ENCODE measurements at places on chromosomes 12 and 14.
A peak's percentile ranks its signal among the peaks of the same experiment; 100 is the strongest.

DNA sequence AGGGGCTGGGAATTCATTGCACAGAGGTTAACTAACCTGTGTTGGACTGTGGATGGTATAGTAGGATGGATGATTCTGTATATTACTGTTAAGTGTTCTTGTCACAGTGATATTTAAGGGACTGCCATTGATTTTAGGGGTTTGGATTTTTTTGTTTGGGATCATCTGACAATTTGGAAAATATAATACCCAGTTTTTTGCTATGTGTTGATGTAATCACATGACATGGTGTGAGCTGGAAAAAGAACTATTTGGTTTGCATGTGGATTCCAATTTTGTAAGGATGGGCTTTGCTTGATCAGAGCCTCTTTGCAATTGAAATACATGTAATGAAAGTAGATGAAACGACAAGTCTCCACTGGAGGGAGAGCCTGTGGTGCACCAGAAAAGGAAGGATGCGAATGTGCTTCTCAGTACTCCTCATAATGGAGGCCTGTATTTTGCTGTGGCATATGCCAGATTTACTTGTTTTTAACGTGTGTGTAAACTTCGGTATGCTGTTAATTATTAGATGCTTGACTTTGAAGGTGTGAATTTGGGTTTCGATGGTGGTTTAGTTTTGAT, 2.7 kb downstream of the DYRK2 start:
- DNase-seq = no peak

DNA sequence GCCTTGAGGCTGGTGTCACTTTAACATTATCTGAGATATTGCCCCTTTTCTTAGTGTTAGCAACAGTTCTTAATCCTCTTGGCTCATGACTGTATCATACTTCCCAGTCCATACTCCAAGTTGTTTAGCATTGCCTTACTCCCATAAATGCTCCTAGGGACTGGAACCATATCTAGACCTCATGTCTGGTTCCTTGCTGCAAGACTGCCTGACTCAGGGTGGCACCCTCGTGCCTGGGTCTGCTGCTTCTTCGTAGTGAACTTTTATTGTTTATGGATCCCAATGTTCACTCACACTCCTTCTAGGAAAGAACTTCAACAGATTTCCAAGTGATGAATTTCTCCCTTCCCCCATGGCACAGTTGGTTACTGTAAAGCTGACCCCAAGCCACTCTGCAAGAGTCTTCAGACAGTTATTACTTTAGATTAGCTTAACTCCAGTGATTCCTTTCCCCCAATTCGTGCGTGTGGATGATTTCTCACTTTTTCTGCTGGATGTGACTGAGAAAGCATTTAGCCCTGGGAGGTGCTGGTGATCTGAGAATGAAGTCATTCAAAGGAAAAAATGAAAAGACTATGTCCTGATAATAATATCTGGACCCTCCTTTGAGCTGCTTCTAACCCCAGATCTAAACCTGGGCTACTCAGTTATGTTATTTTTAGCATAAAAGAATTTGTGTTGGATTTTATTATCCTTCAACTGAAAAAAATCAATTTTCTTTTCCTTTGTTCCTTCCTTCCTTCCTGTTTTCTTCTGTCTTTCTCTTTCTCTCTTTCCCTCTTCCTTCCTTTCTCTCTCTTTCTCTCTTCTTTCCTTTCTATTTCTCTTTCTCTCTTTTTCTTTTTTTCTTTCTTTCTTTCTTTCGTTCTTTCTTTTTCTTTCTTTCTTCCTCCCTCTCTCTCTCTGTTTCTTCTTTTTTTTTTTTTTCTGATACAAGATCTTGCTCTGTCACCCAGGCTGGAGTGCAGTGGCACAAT, 47.5 kb upstream of the PPP1R12A start:
- DNase-seq = no peak

- DNase-seq = no peak
Observed at GRCh38 chr12:122356192-122356635, 66.3 kb downstream of the CLIP1 start.

- no peak for DNase-seq
Observed at GRCh38 chr12:3341594-3341993, 149.4 kb upstream of the PRMT8 start.

- no peak for DNase-seq
Observed at GRCh38 chr14:97707603-97708002, 910.4 kb downstream of the VRK1 start.

DNA sequence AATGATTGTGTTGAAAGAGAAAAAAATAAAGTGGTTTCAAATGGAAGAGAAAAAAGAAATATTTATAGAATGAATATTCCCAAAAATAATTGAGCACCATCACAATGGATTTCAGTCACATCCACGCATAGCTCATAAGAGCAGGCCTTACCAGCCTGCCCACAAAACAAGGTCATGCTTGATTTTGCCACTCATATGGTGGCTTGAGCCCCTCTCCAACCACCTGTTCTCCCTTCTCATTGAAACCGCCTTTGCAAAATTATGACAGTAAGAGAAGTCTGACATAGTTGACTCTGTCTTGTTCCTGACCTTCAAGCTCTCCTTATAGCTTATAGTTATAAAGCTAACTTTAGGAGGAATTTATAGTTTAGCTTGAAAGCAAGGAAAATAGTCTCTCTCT, 33.3 kb upstream of the NAP1L1 start:
- DNase-seq = no peak

DNA sequence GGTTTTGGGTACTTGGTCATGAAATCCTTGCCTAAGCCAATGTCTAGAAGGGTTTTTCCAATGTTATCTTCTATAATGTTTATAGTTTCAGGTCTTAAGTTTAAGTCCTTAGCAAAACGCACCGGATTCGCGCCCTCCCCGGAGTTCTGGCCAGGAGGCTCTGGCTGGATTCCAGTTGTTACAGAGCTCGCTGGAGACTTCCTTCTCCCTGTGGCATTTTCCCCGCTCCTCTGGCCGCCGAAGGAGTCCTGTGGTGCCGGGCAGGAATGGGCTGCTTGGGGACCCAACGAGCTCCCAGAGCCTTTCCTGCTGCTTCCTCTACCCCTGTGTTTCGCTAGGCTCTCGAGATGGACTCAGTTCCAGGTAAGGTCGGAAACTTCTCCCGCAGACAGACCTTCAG, 335.9 kb downstream of the AEBP2 start:
- DNase-seq = no peak

DNA sequence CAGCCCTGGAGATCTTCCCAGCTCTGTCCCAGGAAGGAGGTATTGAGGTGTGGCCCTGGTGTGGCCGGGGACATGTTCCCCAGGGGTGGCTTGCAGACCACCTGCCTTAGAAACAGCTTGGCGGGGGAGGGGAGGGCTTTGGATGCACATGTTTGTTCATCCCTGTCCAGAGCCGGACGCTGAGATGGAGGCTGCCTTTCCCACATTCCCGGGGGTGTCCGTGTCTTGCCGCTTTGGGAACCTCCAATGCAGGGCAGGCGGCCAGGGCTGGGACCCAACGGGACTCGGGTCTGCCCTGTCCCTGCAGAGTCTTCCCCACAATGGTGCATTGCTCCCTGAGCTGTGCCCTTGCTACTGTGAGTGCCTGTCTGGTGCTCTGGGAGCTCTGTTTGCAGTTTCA, 319.5 kb upstream of the SFSWAP start:
- no peak for DNase-seq

DNA sequence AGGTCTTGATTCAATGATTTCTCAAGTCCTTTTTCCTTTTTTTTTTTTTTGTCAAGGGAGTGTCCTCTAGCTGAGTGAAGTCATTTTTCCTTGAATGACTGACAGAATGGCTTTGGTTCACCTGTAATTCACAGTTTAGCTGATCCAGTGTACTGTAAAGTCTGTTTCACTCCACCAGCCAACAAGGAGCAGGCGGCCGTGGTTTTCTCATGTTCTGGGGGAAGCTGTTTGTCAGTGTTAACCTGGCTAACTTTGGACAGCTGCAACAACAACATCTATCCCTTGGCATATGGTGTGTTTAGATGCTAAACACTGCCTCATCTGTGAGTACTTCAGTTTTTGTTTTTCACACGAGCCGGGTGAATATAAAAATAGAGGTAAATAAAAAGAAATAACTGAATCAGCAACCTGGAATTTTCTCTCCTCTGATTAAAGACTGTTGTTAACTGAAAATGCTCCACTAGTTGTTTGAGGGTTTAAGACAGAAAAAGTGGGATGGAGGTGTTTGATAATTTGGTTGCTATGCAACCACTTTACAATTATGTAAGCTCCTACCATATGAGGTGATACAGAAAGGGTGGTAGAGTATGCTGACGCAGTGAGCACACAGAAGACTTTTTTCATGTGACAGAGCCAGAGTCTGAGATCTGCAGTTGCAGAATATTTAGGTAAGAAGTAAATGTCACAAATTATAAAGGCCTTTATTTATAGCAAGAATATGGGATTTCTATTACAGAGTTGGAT, 50.3 kb upstream of the SLC2A13 start:
- DNase-seq = no peak

DNA sequence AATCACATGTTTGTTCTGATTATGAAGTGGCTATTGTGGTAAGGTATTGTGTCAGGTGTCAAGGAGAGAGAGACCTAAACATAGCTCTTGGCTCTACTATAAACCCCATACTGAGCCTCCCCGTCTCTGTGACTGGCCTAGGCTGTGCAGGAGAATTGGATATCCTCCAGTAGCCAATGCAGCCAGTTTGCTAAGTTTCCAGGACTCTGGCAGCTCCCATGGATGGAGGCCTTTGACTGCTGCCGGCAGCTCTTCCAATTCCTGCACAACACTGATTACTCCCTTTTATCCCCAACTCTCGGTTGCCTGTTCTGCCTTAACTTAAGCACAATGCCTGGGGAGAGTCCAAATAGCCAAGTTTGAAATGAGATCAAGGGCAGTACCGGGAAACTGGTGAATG, 59.3 kb downstream of the ABCC9 start:
- DNase-seq = peak; percentile 45

GRCh38 chr12:111448846-111449790, 43.4 kb downstream of the SH2B3 start:
- DNase-seq = no peak

DNA sequence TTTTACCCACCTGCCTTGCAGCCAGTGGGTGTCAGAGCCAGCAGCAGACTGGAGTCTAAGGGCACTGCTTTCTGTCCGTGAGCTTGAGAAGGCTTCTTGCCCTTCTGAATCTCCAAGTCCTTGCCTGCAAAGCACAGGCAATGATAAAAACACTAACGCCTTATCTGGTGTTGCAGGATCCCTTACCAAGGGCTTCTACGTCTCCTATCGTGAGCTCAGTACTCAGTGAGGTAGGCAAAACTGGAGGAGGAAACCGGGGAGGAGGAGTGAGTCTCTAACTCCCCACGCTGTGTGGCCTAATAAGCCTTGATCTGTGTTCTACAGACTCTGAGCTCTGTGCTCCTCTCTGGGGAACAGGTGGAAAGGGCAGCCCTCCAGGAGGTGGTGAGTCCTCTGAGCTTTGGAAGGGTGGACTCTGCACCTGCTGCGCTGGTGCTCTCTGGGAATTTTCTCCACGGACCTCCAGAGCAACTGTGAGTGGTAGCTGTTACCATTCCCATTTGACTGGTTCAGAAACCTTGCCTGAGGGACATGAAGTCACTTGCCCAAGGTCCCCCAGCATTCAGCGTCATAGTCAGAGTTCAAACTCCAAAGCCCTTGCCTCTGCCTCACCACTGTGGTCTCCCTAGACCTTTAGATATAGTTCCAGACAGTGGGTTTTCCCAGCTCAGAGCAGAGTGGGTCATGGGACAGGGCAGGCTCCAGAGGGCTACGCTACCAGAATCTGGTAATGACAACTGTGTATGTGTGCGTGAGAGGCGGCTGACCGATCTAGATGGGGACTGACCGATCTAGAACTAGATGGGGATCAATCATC, 7.0 kb upstream of the MARK3 start:
- no peak for DNase-seq

- no peak for DNase-seq
Observed at GRCh38 chr12:18753481-18754123, 15.7 kb downstream of the CAPZA3 start.

DNA sequence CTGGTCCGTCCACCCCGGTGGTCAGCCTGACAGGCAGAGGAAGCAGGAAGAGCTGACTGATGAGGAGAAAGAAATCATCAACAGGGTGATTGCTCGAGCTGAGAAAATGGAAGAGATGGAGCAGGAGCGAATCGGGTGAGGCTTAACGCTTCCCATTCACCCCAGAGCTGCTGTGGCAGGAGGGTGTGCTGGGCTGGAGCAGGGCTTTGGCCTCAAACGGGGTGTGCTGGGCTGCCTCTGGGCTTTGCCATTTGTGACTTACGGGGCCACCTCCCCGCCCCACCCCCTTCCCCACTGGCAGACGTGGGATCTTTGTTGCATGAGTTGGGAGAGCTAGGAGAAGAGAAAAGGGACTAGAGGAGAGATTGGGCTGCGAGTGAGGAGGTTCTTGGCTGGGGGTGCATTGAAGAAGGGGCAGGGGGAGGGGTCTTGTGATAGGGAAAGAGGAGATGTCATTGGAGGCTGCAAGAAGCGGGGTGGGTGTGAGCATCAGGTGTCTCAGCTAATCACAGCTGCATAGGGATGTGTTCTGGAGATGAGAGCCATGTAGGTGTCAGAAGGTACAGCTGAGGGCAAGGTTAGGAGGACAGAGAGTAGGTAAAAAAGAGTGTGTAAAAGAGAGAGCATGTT, 56.3 kb downstream of the RPH3A start:
- no peak for DNase-seq

GRCh38 chr12:119147847-119148448, 30.8 kb upstream of the HSPB8 start:
- no peak for DNase-seq

- DNase-seq = no peak
Observed at GRCh38 chr12:14408208-14408607, 42.7 kb downstream of the ATF7IP start.

GRCh38 chr12:15417691-15418090, 95.4 kb downstream of the PTPRO start:
- DNase-seq = no peak

GRCh38 chr12:99138393-99138792, 493.3 kb downstream of the APAF1 start:
- no peak for DNase-seq

GRCh38 chr14:55077170-55078151, 26.0 kb downstream of the MAPK1IP1L start:
- no peak for DNase-seq

DNA sequence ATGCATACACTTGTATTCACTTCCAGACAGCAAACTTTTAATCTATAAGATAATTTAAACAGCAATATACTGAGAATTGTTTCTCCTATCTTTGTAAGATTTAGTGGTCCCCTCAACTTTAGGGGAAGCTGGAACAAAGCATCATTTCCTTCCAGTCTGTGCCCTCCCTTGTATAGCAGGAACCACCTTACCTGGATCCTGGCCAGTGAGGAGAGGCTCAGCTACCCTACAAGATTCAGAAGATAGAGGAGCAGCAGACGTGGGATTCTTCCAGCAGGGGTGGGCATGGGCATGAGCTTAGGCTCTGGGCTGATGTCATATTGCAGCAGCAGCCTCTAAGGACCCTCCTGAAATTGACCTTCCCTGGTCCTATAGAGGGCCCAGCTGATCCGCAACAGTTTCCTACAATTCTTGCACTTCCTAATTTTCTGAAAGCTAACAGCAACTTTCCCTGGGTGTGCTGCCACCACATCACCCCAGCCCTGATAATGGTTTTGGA, 21.3 kb downstream of the MOK start:
- DNase-seq = no peak

DNA sequence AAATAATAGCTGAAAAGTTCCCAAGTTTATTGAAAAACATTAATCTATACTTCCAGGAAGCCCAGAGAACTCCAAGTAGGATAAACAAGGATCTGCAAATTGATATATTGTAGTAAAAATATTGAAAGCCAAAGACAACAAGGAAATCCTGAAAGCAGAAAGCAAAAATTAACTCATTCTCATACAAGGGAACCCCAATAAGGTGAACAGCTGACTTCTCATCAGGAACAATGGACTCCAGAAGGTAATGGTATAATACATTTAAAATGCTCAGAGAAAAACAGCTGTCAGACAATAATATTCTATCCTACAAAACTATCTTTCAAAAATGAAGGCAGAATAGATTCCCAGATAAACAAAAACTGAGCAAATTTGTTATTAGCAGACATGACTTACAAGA, 138.1 kb upstream of the BMP4 start:
- DNase-seq = no peak

All from psoas muscle (tissue), 8 donors.